ENCODE measurements at places on chromosomes 2 and 18.

- DNase-seq = no peak
These were observed 113.5 kb downstream of the NYAP2 start for GRCh38 chr2:225512876-225513540.

GRCh38 chr2:112812318-112813267 lies 24.0 kb downstream of the IL1B start:
- DNase-seq = no peak

- DNase-seq = no peak
These were observed 25.8 kb upstream of the KCNG3 start for GRCh38 chr2:42519624-42520023.

- no peak for DNase-seq
These were observed 90.3 kb upstream of the TMEM17 start for GRCh38 chr2:62596061-62596921.

DNA sequence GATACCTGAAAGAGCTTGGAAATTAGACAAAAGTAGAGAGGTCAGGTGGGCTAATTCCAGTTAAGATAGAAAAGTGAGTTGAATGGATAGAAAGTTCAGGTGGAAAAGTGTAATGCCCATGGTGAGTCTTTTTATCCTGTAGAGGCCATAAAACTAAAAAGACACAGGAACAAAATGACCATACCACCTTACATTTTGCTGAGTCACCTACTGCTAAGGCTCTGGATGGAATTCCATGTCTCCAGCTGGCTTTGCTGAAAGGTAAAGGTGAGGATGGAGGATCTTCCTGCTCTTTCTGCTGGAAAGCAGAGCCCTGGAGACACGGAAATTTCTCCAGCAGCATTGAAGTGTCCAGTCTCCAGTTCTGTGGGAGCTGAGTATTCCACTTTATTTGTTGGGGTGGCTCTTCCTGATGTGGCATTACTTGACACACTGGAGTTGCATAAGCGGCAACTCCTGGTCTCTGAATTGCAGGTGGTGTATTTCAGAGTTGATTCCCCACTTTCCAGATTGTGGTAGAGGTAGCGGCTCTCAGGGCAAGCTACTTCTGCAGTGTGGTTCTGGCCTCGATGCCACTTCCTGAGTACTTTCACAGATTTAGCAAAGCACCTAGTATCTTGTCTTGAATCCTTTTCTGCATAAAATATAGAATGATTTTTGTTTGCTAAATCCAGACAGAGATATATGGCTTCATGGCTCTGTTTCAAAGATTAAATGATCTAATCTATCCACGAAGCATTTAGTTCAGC lies 10.7 kb downstream of the IL1RL2 start:
- no peak for DNase-seq

DNA sequence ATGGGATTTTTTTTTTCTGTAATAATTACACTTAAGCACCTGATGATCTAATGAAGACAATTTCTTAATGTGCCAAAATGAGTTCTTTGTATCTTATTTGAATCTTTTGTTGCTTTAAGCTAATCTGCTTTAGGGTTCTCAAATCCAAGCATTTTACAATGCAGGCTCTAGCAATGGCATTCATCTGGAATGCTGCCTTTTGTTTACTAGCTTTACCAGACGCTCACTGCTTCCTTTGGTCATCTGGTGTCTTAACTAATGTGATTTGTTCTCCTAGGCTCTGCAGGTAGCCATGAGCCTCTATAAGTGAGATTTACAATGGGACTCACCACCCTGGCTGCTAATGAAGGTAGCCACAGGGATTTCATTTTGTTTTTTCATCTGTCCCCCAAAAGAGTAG lies 100.3 kb downstream of the GREB1L start:
- DNase-seq = no peak

DNA sequence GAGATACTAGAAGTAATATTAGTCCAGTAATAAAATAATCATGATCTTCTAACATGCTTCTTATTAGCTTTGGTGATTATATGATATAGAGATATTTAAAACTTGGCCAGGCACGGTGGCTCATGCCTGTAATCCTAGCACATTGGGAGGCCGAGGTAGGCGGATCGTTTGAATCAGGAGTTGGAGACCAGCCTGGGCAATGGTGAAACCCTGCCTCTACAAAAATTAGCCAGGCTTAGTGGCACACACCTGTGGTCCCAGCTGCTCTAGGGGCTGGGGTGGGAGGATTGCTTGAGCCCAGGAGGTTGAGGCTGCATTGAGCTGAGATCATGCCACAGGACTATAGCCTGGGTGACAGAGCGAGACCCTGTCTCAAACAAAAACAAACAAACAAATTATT lies 87.0 kb downstream of the WDR7 start:
- DNase-seq = no peak

- no peak for DNase-seq
These were observed 6.6 kb downstream of the TRAF3IP1 start for GRCh38 chr2:238326801-238327365.

- DNase-seq = no peak
These were observed 568.7 kb downstream of the METTL4 start for GRCh38 chr18:2002604-2003003.

- no peak for DNase-seq
These were observed at the start of gene NAB1 for GRCh38 chr2:190649035-190649797. NAB1 (plus strand) TSS chr2:190649083; CDS start chr2:190659177, 10,094 bp downstream.

GRCh38 chr18:68784071-68784470 lies 13.8 kb upstream of the CCDC102B start:
- DNase-seq = no peak

- DNase-seq = no peak
These were observed 72.8 kb upstream of the CTDP1 start for GRCh38 chr18:79606621-79607331.

- no peak for DNase-seq
These were observed 83.9 kb downstream of the AAK1 start for GRCh38 chr2:69559442-69560146.

- DNase-seq = no peak
These were observed 183.9 kb downstream of the EIPR1 start for GRCh38 chr2:3193443-3194330.

DNA sequence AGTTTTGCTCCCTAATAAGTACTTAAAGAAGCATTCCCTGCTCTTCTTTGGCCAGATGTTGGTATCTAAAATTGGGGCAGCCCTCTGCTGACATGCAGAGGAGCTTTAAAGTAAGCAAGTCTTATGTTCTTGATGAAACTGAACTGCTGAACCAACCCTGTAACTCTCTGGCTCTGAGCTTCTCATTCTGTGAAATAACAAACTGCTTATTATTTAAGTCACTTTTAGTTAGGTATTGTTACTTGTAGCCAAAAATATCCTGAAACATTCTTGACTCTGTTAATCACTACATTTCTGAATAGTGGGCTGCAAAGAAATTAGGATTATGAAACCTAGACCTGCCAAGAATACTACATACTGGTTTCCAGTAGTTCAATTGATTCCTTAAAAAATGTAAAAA lies 15.5 kb downstream of the PPP3R1 start:
- no peak for DNase-seq

DNA sequence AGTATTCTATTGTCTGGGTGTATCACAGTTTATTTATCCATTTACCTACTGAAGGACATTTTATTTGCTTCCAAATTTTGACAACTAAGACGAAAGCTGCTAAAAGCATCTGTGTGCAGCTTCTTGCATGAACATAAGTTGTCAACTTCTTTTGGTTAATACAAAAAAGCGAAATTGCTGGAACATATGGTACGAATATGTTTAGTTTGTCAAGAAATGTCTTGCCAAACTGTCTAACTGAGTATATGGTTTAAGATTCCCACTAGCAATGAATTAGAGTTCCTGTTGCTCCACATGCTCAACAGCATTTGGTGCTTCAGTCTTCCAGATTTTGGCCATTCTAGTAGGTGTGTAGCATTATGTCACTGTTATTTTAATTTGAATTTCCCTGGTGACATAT lies 372.3 kb upstream of the NRXN1 start:
- DNase-seq = no peak

GRCh38 chr2:140454717-140455116 lies 1674.5 kb upstream of the NXPH2 start:
- no peak for DNase-seq

- DNase-seq = no peak
These were observed 264.7 kb downstream of the MYCN start for GRCh38 chr2:16204886-16205620.

GRCh38 chr2:197442857-197443256 lies 8.0 kb upstream of the SF3B1 start:
- DNase-seq = no peak

DNA sequence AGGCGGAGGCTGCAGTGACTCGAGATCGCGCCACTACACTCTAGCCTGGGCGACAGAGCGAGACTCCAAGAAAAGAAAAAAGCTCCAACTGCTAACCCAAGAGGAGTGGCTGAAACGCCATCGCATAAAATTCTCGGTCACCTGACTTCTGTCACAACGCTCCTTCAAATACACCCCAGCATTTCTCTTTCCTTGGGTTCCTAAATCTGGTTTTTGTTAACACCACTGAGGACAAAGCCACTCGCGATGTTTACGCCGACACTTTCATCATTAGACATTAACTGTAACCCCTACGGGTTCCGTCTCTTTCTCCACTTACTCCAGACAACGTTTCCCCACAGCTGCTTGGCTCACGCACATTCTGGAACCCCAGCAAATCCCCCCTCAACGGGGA lies 679 bp downstream of the CLK1 start:
- no peak for DNase-seq

DNA sequence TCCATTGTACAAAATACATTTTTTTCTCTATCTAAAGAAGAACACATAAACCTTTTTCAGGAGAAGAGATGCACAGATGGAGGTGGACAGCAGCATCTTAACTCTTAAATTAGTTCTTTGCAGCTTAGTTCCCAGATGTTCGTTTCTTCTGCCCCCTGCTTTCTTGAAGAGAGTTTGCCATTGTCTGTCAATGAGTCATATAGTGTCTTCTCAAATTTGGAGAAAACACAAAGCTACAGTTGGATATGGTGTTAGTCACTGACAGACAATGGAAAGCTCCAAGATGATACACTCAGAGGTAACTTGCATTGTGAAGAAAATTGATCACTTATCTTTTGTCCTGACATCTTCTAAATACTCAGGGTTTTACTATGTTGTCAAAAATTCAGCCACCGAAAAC lies 48.8 kb upstream of the TMEFF2 start:
- DNase-seq = no peak

DNA sequence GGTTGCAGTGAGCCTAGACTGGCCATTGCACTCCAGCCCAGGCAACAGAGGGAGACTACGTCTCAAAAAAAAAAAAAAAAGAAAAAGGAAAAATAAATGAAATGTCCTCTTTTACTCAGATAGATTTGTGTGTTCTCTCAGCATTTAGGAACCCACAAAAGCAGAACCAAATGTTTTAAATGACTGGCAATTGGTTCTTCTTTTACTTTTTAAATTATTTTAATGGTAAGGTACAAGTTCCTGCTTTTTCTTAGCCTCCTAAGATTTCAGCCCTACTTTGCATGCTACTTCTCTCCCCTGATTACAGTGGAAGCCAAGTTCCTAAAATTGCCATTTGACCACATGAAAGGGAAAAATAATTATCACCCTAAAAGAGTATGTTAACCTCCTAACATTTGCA lies 23.5 kb downstream of the SRSF7 start:
- no peak for DNase-seq

DNA sequence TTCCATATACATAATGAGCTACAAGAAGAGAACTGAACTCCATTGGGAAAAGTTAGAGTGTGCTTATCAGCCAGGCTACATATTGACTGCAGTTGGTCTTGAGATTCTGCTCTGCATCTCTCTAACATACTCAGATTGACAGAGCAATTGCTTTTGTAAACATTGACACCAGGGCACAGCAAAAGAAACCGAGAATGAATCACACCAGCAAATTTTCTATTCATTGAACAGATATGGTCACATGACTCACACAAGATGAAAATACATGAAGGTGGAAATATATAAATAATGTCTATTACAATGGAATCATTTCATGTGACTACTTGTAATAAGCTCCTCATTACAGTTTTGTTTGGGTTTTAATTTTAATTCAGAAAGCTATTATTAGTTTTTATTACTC lies 691.9 kb upstream of the TMEFF2 start:
- DNase-seq = no peak

DNA sequence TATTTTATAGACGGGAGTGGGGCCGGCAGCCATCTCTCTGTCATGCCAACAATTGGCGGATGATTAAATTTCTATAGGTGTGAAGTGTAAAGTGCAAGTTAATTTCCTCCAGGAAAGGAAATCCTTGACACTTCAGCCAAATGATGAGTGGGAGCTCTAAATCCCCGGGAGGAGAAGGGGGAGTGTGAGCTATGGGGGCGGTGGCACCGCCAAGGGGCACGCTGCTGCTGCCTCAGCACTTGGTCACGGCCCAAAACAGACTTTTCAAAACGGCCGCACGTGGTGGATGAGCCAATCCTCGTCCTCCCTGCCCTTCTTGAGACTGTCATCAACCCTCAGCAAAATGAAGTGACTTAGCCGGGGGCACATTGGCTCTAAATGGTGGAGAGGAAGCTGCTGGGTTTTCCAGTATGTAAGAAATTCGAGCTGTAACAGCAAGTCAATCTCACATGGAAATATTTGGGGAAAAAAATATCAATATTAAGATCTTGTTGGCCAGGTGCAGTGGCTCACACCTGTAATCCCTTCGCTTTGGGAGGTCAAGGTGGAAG lies 200.8 kb downstream of the TFCP2L1 start:
- no peak for DNase-seq

- no peak for DNase-seq
These were observed 107.1 kb downstream of the PIEZO2 start for GRCh38 chr18:11042247-11042646.

- no peak for DNase-seq
These were observed 142.9 kb upstream of the HDAC4 start for GRCh38 chr2:239543702-239544101.

- no peak for DNase-seq
These were observed 391.3 kb downstream of the CMPK2 start for GRCh38 chr2:6474161-6475140.

DNA sequence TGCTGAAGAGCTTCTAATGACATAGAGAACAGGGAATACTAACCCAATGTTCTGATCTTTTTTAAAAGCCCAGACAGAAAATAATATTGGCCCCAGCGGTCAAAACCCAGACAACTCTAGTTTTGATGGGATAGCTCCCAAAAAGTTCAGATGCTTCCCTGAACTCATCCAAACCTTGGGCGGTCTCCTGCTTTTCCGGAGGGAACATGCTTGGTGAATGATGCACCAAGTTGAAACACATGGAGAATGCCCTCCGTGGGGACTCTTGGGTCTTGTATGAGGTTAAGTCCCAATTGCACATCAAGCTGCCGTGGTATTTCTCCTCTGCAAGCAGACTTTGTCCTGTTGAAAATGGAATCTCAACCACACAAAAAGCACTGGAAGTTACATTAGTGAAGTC lies 120.7 kb upstream of the CTAGE1 start:
- no peak for DNase-seq

DNA sequence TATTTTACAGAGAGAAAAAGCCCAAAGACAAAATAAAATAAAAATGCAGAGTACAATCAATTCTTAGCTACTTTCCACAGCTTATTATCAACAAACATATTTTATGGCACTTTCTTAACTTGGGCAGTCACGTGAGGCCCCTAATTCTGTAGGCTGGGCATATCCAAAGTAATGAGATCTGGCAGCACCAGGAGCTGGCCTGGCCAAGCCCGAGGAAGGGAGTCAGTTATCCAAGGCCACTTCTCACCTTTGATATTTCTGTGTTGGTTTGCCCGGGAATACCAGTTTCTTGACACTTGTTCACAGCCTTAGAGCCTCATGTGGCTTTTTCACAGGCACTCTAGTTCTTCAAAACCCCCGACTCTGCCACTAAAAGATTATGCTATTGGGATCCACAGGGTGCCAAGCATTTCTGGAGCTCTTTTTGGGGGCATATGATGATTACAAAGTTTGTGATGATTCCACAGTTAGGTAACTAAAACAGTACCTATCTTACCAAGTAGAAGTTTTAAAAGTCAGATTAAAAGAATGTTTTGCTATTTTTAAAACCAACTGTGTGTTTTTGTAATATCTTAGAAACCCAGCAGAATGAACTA lies 90.4 kb downstream of the MEP1B start:
- no peak for DNase-seq

Data from NCI-H187 treated with DMSO at 0.1 percent for 48 hours (cell line).